ENCODE measurements at places on chromosomes 1 and 21.

- DNase-seq: no peak
These were observed 560.7 kb downstream of the LRRIQ3 start for GRCh38 chr1:73637264-73637663.

DNA sequence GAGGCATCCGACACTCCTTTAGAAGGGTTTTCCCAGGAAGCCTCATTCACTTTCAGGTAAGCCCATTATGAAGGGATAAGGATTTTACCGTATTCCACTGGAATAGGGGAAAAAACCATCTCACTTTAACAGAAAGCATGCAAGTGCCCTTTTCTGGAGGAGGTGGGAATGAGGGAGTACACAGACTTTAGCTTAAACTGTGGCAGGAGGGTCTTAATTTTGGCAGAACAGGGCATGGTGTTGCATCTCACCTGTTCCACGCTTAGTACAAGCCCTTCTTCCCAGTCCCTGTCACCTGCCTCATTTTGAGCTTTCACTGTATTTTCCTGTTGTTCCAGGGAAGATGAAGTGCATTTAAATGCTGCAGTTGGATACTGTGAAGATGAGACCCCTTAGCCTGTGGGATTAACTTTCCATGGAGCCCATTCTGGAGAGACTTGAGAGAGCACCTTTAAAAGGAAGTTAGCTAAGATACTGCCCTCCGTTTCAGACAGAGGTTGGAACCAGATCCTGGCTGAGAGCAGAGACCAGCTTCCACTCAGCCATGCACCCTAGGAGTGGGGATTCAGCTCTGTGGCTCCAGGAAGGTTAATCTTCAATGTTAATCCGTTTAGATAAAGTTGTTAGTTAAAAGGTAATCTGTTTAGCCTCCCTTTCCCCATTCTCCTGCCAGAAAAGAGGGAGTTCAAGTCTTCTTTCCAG, 42.6 kb downstream of the PBX1 start:
- DNase-seq: no peak

GRCh38 chr21:31180256-31181081, 142.2 kb upstream of the KRTAP19-8 start:
- DNase-seq: no peak

DNA sequence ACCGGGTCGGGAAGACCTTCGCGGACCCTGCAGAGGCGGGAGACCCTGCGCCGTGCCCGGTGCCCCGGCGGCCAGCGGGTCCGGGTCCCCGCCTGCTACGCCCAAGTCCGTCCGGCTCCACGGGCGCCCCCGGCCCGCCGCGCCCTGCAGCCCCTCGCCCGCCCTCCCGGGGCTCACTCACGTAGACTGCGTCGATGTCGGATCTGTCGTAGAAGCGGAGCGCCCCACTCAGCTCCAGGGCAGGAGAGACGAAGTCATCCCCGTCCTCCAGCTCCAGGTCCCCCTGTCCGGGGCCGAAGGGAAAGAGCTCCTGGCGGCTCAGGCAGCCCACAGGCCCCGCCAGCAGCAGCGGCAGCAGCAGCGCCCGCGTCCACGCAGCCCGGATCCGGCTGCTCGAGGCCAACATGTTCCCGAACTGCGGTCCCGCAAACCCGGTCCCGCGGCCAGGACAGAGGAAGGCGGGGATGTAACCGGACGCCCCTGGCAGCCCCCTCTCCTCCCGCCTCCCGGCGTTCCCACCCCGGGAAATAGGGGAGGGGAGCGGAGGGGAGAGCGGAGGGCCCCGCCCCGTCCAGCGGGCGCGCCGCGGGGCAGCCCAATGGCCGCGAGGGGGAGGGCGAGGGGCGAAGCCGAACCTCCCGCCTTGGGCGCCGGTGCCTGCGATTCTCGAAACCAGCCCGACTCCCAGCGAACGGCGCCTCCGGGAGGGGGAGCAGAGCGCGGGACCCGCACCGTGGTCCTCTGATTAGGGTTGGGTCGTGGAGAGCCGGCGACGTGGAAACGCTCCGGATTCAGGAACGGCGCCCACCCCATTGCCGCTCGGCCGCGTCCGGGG, at the start of gene NID1:
Gene NID1, minus strand, starts transcription at position 417 of the 835 bp plus-strand sequence. Its CDS starts 11 bp downstream, at position 406.
- no peak for DNase-seq

DNA sequence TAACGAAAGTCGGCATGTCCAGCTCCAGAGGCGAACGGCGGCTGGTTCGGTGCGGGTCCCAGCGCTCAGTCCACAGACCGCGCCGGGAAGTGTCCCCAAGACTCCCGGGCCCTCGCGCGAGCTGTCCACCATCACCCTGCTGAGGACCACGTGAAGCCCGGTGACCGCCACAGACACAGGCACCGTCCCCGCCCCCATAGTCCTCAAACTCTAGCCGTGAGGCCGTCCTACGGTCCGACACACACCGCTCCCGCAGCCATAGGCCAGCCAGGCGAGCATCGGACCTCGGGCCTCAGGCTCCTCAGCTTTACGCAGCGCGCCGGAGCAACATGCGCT, 535 bp downstream of the SETD4 start:
- DNase-seq: no peak

- no peak for DNase-seq
These were observed 221.5 kb downstream of the RERE start for GRCh38 chr1:8595941-8596340.

- DNase-seq: no peak
These were observed at the start of gene AIM2 for GRCh38 chr1:159076438-159077119. TSS of gene AIM2 (minus strand) at chr1:159076766. CDS start at chr1:159073499, 3,267 bp downstream.

GRCh38 chr1:228366866-228367741, 39.5 kb downstream of the TRIM11 start:
- no peak for DNase-seq

- no peak for DNase-seq
These were observed 59.0 kb upstream of the KCND3 start for GRCh38 chr1:112048421-112048820.

DNA sequence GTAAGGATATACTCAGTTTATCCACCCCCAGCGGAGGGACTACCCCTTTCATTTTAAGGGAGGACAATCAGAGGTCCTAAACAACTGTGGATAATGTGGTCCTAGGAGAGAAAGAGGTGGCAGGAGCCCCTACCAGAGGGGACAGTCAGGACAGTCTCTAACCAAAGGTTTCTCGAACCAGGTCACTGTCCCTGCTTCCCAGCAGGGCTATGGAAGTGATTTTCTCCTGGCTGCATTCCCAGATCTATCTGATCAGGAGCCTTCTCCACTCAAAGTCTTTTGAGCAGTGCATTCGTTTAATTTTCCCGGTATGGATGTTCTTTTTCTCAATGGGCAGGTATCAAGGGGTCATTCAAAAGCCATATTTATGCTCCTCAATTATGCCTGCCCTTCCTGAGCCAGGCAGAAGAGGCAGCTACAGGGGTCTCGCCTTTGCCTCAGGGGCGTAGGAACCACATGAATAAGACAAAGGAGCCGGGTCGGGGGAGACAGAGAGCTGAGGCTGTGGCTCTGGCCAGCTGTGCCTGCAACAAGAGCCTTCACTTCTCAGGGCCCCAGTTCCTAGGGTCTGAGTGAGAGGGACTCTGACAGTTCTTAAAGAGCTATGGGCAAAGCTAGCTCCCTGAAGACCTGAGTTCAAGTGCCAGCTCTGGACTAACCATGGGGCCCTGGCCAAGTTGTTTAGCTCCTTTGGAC, 62.5 kb upstream of the DMRTB1 start:
- no peak for DNase-seq

DNA sequence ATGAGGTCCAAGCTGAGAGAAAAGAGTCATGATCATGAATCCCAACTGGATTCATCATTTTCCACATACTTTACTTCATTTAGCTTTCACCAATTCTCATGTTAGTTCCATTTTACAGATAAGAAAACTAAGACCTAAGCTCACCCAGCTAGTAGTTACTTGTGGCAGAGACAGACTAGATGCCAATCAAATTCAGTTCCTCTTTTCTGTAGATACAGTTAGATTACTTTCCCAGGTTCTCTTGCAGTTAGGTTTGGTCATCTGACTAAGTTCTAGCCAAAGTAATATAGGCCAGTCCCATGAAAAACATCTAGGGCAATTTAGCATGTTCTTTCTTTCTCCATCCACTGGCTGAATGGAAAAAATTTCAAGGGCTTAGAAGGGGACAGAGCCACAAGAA, 8.9 kb upstream of the KCND3 start:
- no peak for DNase-seq

DNA sequence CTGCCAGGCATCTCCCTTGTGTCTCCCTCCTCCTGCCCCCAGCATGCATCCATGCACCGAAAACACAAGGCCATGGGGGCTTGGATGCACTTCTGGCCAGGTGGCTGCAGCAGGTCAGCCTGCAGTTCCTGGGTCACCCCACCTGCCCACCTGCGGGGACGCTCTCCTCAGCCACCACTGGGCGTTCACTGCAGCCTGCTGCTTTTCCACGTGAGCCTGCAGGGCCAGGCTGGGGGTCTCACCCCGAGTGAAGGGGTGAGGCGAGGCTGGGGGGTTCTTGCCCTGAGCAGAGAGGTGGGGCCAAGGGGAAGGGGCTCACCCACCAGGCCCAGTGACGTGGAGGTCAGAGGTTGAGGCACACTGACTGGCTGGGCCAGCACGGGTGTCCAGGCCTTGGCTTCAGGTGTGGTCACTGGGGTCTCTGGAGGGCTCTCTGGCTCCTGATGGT, 64.6 kb downstream of the WNT9A start:
- DNase-seq: no peak

DNA sequence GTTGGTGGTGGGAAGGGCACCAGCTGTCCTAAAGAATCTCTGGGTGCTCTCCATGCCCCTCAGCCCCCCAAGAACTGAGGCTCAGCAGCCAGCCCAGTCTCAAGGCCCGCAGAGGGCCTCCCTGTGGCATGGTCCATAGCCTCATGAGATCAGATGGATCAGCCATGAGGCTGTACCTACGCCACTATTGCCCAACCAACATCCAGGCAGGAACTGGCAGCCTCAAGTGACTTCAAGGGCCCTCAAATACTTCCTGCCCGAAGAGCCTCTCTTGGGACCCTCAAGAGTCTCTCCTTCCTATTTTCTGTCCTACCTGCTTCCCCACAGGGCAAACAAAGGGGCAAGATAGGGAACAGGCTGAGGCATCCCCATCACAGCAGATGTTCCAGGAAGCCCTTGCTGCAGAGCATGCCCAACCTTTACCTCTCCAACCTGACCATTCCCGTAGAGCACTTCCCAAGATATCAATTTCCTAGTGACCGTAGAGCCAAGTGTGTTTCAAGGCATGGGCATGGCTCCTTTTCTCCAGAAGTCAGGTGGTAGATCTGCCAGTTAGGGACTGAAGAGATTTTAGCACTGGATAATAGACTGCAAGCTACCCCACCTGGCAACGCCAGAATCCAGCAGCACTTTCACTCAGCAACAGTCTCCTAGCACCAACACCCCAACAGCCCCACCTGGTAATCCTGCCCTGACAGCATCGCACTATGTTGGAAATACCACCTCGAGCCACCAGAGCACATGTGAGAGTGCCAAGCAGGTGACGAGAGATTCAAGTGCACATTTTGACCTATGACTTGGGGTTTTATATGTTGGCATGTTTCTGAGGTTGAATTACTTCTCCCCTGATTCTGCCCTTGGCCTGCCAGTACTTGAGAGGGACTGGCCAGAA, 13.7 kb upstream of the MFSD2A start:
- no peak for DNase-seq

- no peak for DNase-seq
These were observed 144.7 kb upstream of the EDN2 start for GRCh38 chr1:41629141-41629540.

DNA sequence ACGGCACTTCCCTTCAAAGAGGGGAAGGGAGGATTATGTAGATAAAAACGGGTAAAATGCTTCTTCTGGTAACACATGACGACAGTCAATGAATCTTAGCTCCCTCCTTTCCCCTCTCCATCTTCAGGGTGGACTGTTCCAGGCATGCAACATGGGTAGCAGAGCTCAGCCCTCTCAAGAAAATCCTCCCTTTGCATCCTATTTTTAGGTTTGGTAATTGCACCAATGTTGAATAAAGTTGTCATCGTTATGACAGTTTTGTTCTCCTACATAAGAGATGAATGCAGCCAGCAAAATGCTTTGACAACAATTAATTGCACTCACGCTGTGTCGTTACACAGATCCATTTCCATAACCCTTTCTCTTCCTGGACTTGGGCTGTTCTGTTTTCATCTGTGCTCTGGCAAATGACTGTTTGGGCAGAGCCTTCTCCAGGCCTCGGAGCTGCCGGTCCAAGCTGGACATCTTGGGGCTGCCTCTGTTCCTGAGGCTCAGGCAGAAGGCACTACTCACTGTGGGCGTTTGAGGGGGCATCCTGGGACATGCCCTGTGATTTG, 127.6 kb downstream of the CNIH3 start:
- DNase-seq: no peak

GRCh38 chr1:201826830-201827229, 2.1 kb upstream of the IPO9 start:
- DNase-seq: peak; percentile 3

GRCh38 chr1:162856260-162856659, 4.7 kb downstream of the CCDC190 start:
- no peak for DNase-seq

- no peak for DNase-seq
These were observed 4.2 kb upstream of the GNL2 start for GRCh38 chr1:37599940-37600339.

DNA sequence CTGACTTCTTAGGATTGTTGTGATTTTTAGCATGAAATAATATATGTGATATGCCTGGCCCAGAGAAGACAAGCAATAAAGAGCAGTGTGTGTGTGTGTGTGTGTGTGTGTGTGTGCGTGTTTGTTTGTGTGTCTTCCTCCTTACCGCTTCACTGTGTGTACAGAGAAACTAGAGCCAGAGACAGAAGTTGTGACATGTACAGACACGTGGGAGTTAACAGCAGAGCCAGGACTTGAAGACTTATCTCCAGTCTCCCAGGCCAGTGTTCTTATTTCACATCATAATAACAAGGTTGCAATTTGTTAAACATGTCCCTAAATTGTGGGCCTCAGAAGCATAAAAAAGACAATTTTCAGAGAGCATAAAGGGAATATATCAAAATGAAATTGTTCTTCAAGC, 192.0 kb upstream of the JUN start:
- no peak for DNase-seq

- DNase-seq: no peak
These were observed 579.9 kb upstream of the BEND5 start for GRCh38 chr1:49356594-49356993.

DNA sequence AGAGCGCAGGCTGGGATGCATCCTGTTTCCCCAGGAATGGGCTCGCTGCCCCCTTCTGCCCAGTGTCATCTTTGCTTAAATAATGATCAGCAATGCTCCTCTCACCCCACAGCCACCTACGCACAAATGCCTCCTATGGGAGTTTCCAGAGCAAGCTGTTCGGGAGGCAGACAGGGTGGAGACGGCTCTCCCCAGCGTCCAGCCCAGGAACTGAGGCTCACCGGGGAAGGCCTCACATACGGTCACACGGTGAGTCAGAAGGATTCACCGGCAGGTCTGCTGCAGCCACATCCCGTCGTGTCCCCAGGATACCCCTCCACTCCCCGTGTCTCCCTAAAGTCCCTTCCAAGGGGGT, 40.3 kb upstream of the RUNX3 start:
- DNase-seq: no peak

DNA sequence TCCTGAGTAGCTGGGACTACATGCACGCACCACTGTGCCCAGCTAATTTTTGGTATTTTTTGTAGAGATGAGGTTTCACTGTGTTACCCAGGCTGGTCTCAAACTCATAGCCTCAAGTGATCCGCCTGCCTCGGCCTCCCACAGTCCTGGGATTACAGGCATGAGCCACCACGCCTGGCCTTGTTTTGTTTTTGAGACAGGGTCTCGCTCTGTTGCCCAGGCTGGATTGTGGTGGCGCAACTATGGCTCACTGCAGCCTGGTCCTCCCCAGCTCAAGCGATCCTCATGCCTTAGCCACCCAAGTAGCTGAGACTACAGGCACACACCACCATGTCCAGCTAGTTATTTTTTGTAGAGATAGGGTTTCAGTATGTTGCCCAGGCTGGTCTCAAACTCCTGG, 26.0 kb downstream of the PARK7 start:
- DNase-seq: no peak

All from left renal pelvis (tissue), 4 donors.